ENCODE measurements at places on chromosomes 2 and 18. TPM values are rescaled to one million over a fixed set of nuclear protein-coding genes. Genes with fewer than 3 reads are reported as not detected.

ASB3 gene
- 14.3 TPM for total RNA-seq

AGXT gene
- not detected for total RNA-seq

POMC gene
- total RNA-seq, result 31.0 TPM

BIRC6 gene
- total RNA-seq, result 113 TPM

NR4A2 gene
- total RNA-seq, result 2.3 TPM

DNA sequence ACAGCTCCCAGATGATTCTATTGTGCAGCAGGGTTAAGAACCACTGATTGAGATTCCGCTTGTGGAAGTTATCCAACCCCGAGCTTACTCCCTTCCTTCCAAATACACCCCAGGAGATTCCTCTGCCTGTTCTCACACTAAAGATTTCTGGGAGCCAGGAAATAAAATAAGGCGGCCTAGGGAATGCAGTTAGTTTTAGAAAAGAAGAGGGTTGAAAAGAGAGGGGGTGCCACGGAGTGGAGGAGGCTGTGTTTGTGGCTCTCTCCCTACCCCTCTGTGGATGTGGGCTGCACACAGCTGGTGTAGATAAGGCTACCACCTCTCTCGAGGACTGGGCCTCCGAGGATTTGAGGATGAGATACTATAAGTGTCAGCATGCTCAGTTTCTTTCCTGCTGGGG, 25.1 kb upstream of the SP3 start:
- DNase-seq, result no peak

- DNase-seq, result no peak
These were observed 260.0 kb downstream of the ASXL3 start for GRCh38 chr18:33838054-33838453.

DNA sequence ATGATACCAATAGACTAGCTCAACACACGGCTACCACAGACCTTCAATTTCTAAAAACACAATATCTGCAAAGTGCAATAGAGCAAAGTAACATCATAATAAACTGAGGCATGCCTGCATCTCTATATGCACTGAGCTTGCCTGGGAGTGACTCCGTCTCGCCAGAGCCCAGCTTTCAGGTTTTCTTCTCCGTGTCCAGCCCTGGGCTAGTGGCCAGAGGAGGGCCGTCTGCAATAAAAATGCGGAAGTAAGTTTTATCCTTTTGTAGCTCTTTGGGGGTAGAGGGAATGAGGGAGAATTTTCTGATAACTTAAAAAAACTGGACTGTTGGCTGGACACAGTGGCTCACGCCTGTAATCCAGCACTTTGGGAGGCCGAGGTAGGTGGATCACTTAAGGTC, 41.0 kb upstream of the GPR17 start:
- DNase-seq, result no peak

- peak; percentile 55 for DNase-seq
These were observed 49.7 kb upstream of the AP1S3 start for GRCh38 chr2:223887127-223887526.

DNA sequence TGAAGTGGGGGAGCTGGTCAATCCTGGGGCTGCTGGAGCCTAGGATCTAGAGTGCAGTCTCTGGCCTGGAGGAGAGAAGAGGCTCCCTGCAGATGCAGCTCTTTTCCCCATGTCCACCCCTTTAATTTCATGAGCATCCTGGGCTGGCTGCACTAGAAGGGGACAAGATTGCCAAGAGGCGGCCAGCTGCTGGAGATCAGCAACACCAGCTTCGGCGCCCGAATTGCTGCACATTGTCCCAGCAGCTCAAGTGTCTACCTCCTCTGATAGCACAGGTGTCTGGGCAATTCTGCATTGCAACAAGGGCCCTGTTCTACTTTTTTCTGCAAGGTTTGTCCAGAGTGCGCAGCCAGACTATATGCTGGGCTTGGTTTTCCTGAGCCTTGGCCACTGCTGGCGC, 125.7 kb downstream of the AGAP1 start:
- no peak for DNase-seq

- DNase-seq, result no peak
These were observed 46.9 kb upstream of the TAF1B start for GRCh38 chr2:9796056-9797010.

- no peak for DNase-seq
These were observed at the start of gene SCN2A for GRCh38 chr2:165239230-165239629. SCN2A (plus strand) TSS chr2:165239414; CDS start chr2:165295824, 56,410 bp downstream.

DNA sequence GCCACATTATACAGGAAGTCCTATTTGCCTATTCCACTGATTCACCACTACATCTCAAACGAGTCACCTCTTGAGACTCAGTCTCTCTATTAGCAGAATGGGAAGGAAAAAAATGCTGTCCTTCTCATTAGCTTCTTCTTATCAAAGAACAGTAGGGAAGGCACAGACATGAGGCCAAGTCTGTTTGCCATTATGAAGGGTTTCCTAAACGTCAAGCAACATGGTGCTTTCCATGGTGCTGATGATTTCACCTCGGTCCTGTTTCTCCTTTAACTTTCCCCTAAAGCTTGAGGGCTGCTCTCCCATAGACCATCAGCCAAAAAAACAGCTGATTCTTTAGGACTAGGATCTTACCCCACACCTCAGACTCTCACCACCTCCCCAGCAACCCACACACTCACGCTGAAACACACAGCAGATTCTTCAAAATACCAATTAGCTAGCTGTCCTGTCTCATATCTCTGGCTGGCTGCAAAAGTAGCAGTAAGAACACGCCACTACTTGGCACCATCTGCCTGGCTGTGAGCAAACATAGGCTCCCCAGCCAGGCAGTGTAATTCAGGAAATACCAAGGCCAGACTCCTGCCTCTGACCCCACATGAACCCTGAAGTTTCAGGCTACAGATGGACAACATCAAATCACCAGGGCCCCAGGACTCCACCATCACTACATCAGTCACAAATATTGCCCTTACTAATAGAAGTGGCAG, 30.5 kb downstream of the GALNT14 start:
- no peak for DNase-seq

DNA sequence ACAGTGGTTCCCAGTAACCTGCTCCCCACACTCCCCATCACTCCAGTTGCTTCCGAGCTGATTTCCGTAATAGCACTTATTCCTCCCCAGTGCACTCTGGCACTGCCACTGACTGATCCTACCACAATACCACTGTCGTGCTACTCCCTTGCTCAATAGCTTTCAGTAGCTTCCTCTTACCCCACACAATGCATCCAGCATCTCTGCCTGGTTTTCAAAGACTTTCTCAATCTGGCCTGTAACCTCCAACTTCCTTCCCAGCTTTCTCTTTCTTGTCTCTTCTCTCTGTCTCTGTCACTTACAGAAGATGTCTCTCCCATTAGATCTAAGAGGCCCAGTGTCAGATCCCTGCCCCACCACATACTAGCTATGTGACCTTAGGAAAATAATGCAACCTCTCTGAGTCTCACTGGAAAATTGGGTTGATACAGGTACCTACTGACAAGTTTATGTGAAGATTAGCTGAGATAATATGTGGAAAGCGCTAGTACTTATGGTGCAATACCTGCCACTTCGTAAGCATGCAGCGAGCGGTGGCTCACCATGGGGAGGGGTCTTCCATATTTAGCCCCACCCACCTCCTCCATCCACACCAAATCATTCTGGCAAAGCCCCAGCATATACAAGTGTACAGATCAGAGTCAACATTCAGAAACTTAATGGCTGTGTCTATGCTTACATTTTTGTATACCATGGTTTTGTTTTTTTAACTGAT, 36.7 kb downstream of the SFXN5 start:
- DNase-seq, result no peak
